ENCODE measurements at places on chromosomes 2 and 18.

DNA sequence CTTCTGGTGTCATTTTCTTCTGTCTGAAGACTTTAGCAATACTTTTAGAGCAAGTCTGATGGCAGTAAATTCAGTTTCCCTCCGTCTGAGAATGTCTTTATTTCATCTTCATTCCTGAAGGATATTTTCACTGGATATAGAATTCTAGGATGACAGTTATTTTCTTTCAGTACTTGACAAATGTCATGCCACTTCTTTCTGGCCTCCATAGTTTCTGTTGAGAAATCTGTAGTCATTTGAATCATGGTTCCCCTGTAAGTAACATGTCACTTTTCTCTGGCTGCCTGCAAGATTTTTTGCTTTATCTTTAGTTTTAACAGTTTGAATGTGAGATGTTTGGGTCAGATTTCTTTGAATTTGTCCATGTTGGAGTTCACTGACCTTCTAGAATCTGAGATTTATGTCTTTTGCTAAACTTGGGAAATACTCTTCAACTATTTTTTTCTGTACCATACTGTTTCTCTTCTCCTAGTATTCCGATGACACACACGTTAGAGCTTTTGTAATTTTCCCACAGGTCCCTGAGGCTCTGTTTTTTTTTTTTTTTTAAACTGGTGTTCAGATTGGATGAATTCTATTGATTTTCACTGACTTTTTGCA lies 30.2 kb downstream of the RMND5A start:
- no peak for DNase-seq

GRCh38 chr18:6370886-6371635 lies 43.6 kb downstream of the L3MBTL4 start:
- no peak for DNase-seq

GRCh38 chr2:226911932-226912331 lies 76.1 kb downstream of the RHBDD1 start:
- DNase-seq, result no peak

- DNase-seq, result no peak
Measured at GRCh38 chr2:227886149-227886548, 14.7 kb downstream of the DAW1 start.

DNA sequence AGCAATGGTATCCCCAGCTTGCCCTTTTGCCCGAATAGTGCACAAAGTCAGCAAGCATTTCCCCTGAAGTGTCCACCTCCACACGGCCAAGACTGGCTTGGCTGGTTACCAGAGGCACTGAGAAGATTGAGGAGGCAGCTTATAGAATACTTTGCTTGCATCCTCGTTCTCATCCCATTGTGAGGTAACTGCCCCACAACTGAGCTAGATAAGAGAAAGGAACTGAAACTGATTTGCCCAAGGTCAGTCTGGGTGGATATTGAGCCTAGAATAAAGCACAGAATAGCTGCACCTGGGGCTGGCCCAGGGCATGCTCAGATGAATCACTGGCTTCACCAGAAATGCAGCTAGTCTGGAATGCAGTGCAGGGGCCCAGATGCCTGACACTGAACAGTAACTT lies 32.7 kb upstream of the MAP4K3 start:
- DNase-seq, result no peak

GRCh38 chr18:8063733-8064132 lies 496.6 kb downstream of the PTPRM start:
- DNase-seq, result no peak

GRCh38 chr2:113273027-113273551 lies 5.6 kb downstream of the PAX8 start:
- no peak for DNase-seq

All from left forelimb (tissue), 1 donor.